Cortex of kidney (tissue), 1 donor: ENCODE measurements at places on chromosomes 12 and 14.

GRCh38 chr14:104536942-104537612, 42.5 kb upstream of the C14orf180 start:
- no peak for DNase-seq

DNA sequence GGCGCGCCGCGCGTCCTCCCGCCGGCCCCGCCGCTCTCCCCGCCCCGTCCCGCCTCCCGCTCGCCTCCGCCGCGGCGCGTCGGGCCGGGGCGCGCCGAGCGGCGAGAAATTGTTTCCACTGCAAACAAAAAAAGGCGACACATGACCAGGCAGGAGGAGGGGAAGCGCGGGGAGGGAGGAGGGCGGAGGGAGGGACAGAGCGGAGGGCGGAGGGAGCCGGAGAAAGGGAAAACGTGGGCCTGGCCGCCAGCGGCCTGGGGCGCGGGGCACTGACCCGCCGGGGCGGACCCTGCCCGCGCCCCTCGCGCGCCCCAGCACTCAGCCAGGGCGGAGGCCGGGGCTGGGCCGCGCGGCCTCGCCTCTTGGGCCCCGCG, at the start of gene FOXN3:
Gene FOXN3, minus strand, starts transcription at position 143 of the 374 bp plus-strand sequence. CDS start 4,757 bp downstream, outside the sequence.
- no peak for DNase-seq

DNA sequence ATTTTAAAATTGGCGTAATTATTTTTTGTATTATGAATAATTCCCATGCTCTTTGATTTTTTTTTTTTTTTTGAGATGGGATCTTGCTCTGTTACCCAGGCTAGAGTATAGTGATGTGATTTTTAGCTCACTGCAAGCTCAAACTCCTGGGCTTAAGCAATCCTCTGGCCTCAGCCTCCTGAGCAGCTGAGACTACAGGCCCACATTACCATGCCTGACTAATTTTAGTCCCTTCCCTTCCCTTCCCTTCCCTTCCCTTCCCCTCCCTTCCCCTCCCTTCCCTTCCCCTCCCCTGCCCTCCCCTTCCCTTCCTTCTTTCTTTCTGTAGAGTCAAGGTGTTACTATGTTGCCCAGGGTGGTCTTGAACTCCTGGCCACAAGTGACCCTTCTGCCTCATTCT, 9.4 kb upstream of the KIF26A start:
- no peak for DNase-seq

- no peak for DNase-seq
Measured at GRCh38 chr14:55057919-55058318, 6.5 kb downstream of the MAPK1IP1L start.

DNA sequence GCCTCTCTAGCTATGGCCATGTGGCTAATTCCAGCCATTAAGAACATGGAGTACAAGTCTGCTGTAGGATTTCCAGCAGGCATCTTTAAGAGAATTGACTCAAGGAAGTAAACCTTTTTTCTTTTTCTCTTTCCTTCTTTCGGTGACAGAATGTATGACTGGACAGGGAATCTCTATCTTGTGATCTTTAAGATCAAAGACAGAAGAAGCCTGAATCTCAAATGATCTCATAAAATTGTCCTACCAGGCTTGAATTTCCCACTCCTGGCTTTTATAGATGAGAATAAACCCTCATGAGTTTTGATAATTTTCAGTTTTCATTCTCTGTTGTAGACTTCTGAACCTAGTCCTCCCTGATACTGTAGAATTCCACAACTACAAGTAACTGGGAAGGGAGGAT, 11.4 kb downstream of the DUSP6 start:
- DNase-seq = no peak

GRCh38 chr12:68638721-68639395, 28.2 kb downstream of the RAP1B start:
- DNase-seq = no peak

DNA sequence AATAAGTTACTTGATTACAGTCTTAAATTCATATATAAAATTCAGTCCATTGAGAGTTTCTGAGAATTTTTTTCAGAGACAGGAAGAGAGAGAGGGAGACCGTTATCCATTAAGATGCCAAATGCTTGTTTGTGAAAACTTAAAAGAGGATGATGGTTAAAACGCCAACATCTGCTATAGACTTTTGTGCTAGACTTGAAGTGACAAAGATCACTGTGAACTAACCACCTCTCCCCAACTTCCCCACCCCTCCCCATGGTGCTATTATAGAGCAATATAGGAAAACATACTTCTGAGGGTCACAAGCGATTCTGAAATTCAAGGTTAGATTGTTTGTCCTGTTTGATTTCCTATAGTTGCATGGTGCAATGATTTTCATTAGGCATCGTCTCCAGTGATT, 440.8 kb downstream of the RMST start:
- no peak for DNase-seq

DNA sequence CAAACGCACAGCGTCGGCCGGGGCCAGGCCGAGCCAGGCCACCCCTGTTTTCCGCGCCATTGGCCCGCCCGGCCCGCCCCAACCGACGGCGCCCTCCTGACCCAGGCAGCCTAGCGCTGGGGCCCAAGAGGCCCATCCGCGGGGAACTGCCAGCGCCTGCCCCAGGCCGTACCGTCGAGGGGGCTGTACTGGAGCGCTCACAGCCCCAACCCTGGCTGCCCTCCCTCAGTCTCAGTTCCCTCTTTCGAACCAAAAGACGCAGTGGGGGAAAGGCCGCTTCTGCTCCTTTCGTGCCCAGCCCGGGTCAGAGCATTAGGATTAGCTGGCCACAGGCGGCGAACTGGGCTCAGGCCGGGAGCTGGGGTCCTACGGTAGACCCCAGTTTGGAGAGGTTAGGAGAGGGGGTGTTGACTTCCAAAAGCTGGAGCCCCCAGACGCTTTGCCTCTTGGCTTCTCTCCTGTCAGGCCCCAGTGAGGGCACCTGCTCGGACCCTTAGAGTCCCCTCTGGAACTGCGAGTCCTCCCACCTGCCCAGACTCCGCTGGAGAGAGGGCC, 1.9 kb downstream of the NKX2-1 start:
- no peak for DNase-seq

DNA sequence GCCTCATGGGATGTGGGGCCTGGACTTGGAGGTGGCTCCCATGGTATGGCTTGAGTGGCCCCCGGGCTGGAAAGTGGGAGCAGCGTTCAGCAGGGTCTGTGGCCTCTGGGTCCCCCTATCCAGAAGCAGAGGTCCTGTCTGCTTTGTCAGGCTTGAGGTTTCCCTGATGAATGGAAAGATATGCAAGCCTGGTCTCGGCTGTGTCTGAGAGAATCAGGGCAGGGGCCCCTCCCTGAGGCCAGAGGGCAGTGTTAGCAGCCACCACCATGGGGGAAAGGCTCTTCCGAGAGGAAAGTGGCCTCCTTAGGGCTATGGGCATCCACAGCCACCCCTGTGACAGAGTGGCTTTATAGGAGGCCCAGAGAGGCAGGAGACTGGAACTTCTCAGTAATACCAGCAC, 128.2 kb downstream of the VRK1 start:
- no peak for DNase-seq

DNA sequence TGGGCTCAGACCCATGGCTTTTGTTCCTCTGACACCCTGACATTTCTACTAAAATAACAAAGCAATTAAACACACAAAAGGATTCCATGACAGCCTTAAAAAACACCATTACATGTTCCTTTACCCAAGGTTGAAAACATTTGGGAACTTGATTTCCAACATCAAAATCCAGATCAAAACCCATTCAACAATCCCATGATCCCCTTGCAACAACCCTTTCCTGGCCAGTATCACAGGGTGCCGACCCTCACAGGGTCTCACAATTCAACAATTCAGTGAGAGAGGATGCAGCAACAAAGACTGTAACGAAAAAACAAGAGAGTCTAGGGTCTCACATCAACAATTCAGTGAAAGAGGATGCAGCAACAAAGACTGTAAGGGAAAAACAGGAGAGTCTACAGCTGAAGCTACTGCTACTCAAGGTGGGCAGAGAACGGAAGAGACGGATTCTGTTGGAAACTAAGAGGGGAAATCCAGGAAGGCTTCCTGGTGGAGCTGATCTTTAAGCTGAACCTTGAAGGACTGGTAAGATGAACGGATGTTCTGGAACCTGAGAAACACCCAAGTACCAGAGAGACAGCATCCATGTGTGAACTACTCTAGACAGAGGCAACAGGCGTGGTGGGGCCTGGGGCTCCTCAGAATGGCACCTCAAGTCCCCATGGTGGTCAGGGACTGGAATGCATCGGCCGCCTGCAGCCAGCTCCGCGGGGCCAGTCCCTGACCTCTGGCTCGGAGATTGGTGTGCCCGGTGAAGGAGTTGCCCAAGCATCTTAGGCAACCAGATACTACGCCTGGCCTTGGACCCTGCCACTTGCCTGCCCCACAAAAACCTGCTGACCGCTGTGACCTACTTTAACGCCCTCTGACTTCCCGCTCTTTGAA, 22.7 kb upstream of the ZFP36L1 start:
- DNase-seq = no peak

DNA sequence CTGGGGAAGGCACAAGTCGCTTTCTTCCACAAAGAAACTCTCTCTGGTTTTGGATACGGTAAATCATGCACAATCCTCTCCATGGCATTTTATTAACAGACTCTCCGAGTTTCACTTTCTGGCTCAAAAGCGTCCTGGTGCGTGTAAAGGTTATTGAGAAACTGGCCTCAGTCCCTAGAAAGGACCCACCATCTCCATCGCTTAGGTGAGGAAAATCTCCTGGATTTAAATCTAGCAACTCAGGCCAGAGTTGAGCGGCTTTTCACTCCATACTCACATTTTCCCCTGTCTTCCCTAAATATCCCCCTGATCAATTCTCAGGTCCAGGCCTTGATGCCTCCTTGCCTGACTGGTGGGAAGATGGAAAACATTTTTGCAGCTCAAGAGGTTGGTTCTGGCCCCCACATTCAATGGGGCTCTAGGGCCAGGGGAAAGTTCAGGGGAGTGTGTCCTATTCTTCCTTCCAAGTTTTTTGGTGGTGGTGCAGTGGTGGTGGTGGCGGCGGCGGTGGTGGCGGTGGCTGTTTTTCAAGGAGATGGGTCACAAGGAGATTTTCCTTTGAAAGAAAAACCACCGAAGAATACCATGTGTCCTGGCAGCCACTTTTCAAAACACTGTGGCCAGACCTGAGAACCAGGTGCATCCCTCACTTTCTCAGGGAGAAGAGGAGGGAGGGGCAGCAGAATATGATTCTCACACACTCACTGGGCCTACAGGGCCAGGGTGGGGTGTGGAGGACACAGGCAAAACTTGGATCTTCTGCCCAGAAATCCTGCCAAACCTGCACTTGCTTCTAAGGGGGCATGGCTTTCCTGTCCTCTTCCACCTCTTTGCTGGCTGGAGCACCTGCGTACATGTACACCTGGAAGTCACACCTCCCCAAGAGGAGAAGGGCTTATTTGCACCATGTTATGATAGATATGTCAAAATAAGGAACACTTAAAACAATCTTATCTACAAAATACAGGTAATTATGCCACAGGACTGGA, 46.7 kb upstream of the PNMA1 start:
- no peak for DNase-seq

DNA sequence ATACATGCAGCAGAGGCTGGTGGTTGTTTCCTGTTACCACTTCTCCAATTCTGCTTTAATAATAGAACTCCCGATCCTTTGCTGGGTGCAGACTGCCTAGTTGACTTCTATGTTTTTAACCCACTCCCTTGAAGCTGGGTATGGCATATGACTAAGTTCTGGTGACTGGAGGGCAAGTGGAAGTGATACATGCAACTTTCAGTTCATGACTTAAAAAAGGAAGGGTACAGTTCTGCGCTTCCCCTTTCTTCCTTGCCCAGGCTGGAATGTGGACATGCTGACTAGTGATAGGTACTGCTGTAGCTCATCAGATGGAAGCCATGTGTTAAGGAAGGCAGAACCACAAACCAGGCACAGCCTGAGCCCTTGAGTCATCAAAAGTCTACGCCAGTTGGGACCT, 2.4 kb upstream of the A2M start:
- DNase-seq = no peak

DNA sequence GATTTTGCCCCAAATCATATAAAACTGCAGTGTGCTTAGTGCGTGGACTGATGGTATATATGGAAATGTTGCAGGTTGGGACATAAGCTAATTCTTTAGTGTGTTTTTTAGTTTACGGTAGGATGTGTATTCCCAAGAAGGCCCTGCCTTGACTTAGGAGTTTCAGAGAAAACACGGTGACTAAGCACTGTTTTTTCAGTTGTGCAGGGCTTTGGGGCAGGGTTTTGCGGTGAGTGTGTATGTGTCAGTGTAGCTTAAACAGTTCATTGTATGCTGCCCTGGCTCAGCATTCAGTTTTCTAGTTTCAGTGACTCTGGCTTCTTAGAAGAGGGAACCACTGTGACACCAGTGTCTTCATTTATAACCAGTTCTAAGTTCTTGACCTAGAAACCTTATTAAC, 101.2 kb downstream of the AKAP6 start:
- no peak for DNase-seq

- no peak for DNase-seq
Measured at GRCh38 chr12:115799610-115800009, 477.9 kb downstream of the MED13L start.

GRCh38 chr14:103925316-103925715, 2.9 kb upstream of the TDRD9 start:
- DNase-seq = no peak

- DNase-seq = no peak
Measured at GRCh38 chr12:124506145-124506831, 61.1 kb downstream of the NCOR2 start.

DNA sequence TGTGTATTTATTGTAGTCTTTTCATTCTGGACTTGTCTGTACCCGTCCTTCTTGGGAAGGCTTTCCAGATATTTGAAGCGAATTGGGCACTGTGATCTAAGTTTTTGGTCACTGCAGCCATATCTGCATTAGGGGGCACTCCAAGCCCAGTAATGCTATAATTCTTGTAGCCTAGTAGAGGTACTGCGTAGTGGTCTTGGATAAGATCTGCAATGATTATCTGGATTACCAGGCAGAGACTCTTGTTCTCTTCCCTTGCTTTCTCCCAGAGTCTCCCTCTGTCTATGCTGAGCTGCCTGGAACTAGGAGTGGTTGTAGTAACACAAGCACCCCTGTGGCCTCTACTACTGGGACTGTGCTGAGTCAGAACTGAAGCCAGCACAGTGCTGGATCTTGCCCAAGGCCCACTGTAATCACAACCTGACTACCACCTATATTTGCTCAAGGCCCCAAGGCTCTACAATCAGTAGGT, 30.0 kb downstream of the SLC38A2 start:
- no peak for DNase-seq
